WTC11 (cell line): ENCODE measurements at places on chromosomes 11 and 22.

DNA sequence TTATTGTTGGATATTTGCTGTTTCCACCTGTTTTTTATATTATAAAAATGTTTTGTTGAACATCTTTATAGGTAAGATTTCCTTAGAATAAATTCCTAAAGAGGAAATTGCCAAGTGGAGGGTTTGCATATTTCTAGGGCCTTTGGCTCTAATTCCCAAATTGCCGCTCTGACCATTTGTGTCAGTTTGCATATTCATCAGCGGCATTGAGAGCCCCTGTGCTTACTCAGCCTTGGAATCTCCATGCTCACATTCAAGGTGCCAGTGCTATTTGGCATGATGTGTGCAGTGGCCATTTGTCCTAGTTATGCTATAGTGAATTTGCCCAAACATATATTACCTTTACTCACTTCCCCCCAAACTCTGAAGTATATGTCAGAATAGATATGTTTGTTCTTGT is 25.5 kb downstream of the KREMEN1 start:
- DNase-seq = no peak

GRCh38 chr11:106939157-106939556 is 79.1 kb downstream of the GUCY1A2 start:
- no peak for DNase-seq

- no peak for DNase-seq
Measured at GRCh38 chr11:590997-591396, 14.7 kb downstream of the PHRF1 start.

DNA sequence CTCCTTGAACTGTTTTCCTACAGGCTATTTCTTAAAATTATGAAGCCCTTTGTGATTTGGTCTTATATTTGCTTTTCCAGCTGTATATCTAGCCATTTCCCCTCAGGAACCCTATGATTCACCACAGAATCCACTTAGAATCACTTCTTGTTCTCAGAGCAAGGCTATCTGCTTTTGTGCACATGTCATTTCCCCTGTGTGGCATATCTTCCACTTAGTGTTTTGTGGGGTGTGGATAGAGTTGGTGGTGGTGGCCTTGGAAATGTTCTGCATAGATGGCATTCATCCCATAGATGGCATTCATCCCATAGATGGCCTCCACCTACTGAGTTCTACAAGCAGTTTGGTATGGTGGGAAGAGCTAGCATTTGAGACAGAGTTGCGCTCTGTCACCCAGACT is 44.7 kb downstream of the SWAP70 start:
- no peak for DNase-seq

DNA sequence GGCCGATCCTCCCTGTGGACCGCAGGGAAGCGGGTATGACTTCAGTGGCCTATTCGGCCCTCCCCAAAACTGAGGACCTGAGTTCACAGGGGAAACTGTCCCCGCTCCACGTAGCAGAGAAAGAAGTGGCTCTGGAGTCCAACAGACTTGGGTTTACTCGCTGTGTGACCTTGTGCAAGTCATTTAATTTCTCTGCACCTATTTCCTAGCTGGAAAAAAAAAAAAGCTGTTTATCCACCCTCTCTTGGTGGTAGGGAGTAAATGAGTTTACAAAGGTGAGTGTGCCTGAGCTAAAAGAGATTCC is 2.2 kb downstream of the SPON1 start:
- no peak for DNase-seq

DNA sequence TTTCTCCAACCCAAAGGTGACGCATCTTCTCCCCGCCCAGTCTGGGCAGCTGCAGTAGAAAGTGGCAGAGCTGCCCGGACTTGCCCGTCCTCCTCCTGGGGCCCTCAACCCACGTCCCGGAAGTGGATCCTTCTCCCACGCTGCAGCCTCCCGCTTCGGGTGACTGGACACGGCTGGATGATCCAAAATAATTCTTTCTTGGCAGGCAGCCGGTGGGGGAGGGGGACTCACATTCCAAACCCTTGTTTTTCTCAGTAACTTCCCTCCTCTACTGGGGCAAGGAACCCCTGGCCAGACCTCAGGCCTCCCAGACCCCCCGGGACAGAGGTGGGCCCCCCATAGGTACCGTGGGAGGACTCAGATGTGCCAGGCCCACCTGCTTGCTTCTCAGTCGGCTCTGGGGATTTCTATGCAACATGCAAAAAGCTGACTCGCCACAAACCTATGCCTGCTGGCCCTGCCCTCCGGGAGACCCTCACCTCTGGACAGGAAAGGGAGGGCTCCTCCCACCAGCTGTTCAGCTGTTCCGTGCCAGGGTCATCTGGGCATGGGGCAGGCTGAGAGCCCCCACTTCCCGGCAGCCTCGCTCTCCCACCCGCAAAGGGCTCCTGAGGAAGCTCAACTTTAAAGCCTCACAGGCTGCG is 1.4 kb downstream of the PLXNB2 start:
- no peak for DNase-seq

DNA sequence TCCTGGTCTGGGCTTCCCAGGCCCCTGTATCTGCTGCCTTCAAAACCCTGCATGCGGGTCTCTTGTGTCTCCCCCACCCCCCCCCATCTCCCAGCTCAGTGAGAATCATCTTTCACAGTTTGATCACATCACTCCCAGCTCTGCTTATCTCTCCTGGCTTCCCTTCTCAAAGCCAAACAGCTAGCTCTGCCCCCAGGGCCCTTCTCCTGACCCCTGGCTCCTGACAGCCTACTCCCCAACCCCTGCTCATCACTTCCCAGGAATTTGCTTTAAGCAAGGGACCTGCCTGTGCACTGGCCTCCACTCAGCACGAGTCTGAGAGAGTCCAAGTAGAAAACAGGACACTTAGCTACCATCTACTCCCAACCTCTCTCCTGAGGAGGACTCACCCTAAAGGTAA is 342.7 kb downstream of the TENM4 start:
- no peak for DNase-seq

GRCh38 chr22:49838771-49839717 is 11.4 kb upstream of the BRD1 start:
- DNase-seq = peak; percentile 58

- no peak for DNase-seq
Measured at GRCh38 chr22:44224166-44224565, 43.4 kb downstream of the PARVG start.

DNA sequence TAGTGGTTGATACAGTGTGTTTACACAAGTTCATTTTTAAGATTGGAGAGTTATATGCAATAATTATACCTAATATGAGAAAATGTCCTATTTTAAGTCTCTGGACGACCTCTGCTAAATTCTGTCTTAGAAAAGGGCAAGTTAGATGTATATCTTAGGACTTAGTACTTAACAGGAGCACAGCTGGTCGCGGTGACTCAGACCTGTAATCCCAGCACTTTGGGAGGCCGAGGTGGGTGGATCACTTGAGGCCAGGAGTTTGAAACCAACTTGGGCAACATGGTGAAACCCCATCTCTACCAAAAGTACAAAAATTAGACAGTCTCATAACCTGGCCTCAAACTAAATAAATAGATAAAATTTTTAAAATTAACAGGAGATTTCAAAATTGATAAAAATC is 27.2 kb downstream of the BSX start:
- DNase-seq = no peak

DNA sequence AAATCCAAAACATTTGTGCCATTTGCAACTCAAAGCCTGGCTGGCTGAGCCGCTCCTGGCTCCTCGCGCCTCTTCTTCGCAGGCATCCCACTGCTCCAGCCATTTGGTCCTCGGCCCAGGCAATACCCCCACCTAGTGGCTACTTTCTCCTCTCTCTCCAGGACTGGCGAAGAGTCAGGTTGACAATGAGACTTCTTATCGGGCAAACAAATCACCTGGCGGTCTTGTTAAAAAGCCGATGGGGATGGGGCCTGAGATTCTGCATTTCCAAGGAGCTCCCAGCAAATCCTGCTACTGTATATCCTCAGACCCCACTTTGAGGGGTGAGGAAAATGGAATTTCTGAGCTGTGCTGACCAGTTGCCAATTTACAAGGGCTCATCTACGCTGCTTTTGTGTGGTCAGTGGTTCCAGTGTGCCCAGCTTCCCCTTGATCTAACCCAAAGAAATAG is 89.0 kb downstream of the ISX start:
- DNase-seq = peak; percentile 86

DNA sequence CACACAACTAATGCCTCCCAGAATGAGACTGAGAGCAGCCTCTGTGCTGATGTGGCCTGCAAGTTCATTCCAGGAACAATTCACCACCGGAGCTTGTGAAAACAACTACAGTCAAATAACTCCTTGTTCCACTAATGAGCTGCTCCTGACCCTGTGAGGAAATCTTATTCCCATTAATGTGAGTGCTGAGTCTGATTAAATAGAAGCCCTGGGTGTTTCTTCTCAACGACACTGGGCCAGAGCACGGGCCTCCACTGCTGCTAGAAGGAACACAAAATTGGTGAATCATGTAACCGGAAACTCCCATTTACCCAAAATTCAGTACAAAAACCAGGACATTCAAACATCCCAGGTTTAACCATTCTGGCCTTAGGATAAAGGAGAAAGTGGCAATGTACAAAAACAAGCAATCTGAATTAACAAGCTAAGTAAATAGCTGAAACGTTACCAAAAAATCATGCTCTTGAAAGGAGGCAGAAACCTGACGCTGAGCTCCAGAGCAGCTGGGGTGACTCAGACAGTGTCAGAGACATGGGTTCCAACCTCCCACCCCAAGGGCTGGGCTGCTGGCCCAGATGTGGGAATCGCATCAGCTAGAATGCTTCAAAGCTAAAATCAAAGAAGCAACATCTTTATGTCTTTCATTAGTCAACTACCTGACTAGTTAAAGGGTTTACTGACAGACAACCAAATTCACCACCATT is 26.7 kb downstream of the SERGEF start:
- no peak for DNase-seq

DNA sequence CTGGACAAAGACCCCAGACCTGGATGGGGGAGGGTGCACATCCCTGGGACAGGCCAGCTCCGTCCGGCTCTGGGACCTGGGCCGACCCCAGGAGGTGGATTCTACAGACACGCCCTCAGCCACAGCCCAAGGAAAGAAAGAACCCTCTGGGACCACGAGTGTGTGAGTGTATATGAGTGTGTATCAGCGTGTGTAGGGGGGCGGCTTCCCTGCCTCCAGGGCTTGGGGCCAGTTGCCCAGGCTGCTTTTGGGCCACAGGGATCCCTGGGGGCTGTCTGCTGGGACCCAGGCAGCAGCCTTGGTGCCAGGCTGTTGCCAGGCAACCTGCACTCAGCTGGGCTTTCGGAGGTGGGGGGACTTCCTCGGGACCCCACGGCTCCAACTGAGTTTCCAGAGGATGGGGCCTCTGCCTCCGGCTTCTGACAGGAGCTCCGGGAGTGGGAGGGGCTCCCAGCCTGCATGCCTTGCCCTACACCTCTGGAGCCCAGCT is 8.9 kb downstream of the DUSP8 start:
- no peak for DNase-seq

GRCh38 chr22:24105631-24106030 is 75.7 kb upstream of the SUSD2 start:
- DNase-seq = no peak

GRCh38 chr11:13984616-13985450 is 22.3 kb downstream of the SPON1 start:
- DNase-seq = no peak

DNA sequence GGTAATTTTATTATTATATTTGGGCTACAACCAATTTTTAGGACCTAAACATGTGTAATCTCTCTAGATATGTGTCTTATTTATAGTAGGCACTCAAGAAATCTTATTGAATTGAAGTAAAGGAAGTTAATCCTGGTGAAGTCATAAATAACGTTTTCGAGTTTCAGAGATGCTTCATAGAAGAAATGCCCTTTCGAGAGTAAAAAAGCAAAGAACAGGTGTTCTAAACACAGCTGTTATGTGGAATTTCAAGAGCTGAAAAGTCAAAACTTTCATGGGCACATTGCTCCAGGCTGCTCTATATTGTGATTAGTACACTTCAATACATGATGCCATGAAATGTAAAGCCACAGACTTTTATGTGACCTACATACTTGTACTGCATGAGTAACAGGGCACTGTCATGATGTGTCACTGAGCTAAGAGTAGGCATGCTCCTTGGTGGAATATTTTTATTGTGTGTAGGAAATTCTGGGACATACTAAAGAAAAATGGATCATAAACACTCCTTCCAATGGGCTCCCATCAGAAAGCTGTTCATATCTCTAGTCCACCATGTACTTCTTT is 7.2 kb upstream of the ELMOD1 start:
- DNase-seq = no peak

- no peak for DNase-seq
Measured at GRCh38 chr22:41127451-41127850, 35.1 kb downstream of the EP300 start.

- DNase-seq = no peak
Measured at GRCh38 chr11:5546457-5546856, 1.9 kb downstream of the OR52H1 start.
